GM23248 (cell line): ENCODE measurements at places on chromosomes 2 and 18.

GRCh38 chr18:33673689-33674088, 95.7 kb downstream of the ASXL3 start:
- DNase-seq, result no peak

GRCh38 chr18:57410749-57411148, 24.4 kb upstream of the ONECUT2 start:
- DNase-seq, result no peak

- DNase-seq, result no peak
These were observed 451.9 kb upstream of the ZEB2 start for GRCh38 chr2:144971786-144972335.

- no peak for DNase-seq
These were observed 251.3 kb upstream of the EPAS1 start for GRCh38 chr2:46045888-46046287.

- peak; percentile 93 for DNase-seq
These were observed 1074.2 kb upstream of the ZEB2 start for GRCh38 chr2:145593991-145594614.

GRCh38 chr2:58046335-58046584, 346 bp upstream of the VRK2 start:
- no peak for DNase-seq

- no peak for DNase-seq
These were observed 102.7 kb downstream of the TWIST2 start for GRCh38 chr2:238950551-238950950.

GRCh38 chr18:48109961-48110493, 179.6 kb upstream of the SMAD2 start:
- DNase-seq, result no peak

DNA sequence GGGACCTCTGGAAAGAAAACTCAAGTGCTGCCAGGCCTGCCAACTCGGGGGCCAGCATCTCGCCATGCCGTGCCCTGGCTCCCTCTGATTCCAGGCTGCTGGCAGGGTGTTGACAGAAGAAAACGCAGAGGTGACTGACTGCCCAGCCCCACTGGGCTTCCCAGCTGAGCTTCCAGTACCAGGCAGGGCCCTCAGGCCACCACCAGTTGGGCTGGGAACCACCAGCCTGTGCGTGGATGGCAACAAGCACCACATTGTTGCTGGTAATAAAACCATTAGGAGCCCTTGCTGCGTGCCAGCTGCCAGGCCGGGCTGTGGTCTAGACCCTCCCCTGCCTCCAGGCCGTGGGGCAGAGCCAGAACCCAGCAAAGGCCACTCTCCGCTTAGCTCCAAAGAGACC, 9.2 kb downstream of the DNMT3A start:
- no peak for DNase-seq

DNA sequence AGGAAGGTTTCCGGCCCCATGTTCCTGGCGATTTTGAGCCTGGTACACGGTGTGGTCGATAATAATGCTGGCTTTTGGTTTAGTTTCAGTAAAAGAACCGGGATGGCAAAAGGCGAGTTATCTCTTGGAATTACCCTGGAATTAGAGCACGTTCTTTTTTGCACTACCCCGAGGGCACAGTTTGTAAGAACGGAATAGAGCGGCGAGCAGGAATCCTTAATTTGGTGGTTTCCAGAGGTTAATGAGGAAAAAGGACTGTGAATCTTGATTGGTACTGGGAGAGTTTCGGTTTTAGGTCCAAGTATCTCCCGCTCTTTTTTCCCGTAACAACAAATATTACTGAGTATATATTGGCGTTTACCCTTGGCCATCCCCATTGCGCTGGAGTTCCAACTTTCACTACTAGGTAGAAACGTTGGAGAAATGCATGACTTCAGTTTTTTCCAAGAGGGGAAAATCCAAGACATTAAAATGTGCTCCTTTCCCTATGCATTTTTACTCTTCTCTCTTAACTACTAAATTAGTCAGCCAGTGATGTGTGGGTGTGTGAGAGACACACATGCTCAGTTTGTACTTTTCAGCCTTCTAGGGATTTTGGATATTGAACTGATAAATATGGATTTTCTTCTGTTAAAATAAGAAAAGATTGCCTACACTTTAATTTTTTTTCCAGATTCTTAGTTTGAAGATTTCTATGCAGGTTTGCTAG, 160.8 kb downstream of the AGPS start:
- DNase-seq, result peak; percentile 76

DNA sequence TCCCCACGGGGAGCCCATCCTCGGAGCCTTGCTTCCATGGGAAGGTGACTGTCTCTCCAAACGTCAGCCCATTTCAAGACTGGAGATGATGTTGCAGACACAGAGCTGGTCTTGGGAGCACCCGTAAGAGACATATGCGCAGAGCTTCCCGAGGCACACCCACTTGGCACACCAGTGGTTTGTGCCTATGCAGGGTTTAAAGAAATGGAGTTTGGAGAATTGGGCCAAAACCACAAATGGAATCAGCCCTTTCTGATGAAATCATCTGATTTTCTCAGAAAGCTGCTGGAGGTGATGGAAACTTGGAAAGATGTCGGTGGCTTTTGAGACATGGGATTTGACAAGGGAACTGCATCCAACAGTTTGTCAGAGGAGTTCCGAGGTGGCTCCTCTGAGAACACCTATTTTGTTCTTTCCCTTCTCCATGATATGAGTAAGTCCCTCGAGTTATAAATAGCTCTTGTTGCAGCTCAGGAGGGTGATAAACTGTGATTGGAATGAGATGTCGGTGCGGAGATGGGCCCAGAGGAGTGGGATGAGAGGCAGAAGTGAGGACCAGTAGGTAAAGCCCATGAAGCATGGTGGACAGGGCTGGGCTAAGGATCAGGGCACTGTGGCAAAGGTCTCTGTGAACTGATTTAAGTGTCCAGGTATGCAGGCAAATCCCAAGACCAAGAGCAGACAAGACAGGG, 225.7 kb downstream of the ACKR3 start:
- DNase-seq, result peak; percentile 17

GRCh38 chr18:72866442-72866900, 1.3 kb downstream of the NETO1 start:
- no peak for DNase-seq

DNA sequence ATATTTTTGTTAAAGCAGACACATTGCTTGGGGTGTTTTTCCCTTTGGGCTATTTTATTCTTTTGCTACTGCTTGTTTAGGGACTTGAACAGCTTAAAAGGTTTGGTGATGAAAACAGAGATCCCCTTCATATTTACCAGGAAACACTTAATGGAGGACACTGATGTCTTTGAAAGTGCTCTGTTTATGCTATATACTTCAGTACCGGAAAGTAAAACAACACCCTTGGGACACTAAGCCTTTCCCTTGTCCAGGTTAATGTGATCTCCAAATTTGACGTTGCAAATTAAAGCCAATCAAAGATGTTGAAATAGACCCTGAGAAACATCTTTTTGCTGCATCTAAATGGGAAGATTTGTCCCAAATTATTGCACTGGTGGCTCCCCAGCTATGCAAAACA, 564.6 kb upstream of the PKDCC start:
- no peak for DNase-seq

- peak; percentile 66 for DNase-seq
These were observed 30.4 kb downstream of the KLF7 start for GRCh38 chr2:207135340-207135739.

DNA sequence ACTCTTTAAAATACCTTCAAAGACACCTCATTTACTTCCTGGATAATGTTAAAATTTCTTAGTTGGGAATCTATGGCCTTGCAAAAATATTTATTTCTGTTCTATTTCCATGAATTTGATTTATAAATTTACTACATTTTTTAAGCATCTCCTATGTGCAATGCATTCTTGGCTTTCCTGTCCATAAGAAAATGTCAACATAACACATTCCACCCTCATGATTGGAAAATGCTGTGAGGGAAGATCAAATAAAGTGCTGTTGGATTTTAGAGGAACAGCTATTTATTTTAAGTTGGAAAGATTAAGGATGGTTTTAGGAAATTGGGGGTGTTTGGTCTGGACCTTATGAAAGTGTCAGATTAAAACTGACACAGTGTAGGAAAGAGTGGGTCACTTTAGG, 45.4 kb upstream of the MC4R start:
- DNase-seq, result peak; percentile 5

DNA sequence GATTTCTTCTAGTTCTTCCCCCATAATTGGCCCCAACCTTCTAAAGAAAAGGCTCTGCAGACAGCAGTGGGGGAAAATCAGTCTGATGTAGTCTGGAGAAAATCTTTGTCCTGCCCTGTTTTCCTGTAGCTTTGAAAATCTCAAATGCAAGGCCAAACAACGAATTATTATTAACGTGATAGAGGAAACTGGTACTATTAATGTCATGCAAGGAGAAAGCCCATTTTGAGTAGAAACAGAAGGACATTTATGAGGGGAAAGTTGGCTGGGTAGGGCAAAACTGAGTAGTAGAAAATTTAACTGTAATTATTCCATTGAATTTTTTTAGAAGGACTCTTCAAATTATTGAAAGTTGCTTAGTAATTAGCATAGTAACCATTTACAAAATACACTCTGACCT, 98.8 kb downstream of the FMNL2 start:
- DNase-seq, result no peak

GRCh38 chr2:38600921-38601455, 1.7 kb downstream of the HNRNPLL start:
- peak; percentile 56 for DNase-seq
